ENCODE measurements at places on chromosomes 7 and 10.

DNA sequence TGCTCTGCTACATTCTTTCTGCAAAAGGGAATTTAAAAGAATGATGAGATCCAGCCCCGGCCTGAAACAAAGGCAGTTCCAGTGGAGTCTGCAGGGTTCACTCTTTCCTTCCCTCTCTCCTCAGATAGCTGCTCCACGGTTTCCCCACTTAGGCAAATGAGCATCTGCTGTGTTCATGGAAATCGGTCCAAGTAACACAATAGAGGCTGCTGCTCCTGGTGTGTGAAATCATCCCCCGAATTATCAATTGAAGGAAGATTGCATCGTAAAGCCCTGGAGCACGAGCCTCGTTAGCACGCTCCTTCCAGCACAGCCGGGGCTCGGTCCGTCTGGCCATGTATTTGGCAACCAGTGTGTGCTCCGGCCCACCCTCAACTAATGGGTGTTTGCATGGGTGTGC lies 108.3 kb upstream of the DPP6 start:
- DNase-seq, result no peak

- no peak for DNase-seq
Measured at GRCh38 chr7:106858618-106859532, 6.2 kb upstream of the PIK3CG start.

- no peak for DNase-seq
Measured at GRCh38 chr10:103154521-103155299, 38.4 kb downstream of the NT5C2 start.

DNA sequence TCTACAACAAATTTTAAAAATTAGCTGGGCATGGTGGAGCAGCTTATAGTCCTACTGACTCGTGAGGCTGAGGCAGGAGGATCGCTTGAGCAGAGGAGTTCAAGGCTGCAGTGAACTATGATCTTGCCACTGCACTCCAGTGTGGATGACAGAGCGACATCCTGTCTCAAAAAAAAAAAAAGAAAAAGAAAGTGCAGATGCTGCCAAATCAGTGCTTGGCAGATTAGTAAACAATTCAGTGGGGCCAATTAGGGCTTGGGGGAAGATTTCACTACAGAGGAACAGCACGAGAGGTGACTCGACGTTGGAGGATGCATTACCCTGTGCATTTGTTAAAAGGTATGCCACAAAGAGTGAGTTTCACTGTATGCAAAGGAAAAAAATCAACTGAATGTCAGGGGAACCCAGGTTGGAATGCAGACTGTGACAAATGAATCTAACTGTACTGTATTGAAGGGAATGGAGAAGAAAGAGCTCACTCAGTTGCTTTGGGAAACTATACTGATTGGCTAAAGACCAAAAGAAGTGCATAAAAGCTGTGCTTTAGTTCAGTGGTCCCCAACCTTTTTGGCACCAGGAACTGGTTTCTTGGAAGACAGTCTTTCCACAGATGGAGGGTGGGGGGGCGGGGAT lies 31.6 kb downstream of the GARIN1A start:
- DNase-seq, result no peak

GRCh38 chr10:75014516-75015230 lies 96.8 kb upstream of the SAMD8 start:
- DNase-seq, result peak; percentile 76

- DNase-seq, result peak; percentile 27
Measured at GRCh38 chr7:55517191-55517633, 55.1 kb downstream of the VOPP1 start.

- DNase-seq, result peak; percentile 59
Measured at GRCh38 chr7:1432411-1433082, 26.7 kb downstream of the MICALL2 start.

DNA sequence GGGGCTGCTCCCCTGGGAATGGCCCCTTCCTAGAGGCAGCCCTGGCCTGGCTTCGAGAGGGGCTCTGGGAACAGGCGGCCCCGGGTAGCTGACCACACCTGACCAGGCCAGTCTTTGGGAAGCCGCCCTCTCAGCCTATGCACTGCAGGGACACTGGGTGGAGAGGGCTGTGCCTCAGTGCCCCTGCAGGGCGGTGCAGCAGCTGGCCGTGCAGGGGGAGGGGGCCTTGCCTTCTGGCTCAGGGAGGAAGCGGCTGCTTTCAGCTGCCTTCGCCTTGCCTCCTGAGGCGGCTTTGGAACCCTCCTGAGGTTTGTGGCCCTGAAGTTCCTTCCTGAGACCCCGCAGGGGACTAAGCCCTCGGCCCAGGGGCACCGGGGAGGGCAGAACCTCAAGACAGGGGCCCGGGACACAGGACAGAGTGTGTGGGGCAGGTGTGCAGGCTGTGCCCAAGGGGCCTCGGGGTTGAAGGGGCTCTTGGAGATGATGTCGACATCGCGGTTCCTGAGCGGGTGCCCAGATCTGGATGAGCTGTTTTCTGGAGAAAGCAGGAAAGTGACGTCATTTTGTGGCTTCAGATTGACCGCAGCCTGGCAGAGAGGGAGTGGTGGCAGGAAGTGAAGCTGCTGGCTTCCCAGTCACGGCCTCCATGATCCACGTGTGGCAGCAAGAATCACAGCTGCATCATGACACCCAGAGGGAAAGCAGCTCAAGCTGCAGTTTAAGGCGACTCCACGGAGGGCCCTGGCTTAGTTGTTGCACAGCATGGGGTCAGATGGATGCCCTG lies 17.7 kb downstream of the ADAM8 start:
- peak; percentile 13 for DNase-seq
